ENCODE measurements at places on chromosomes 5 and 9.

DNA sequence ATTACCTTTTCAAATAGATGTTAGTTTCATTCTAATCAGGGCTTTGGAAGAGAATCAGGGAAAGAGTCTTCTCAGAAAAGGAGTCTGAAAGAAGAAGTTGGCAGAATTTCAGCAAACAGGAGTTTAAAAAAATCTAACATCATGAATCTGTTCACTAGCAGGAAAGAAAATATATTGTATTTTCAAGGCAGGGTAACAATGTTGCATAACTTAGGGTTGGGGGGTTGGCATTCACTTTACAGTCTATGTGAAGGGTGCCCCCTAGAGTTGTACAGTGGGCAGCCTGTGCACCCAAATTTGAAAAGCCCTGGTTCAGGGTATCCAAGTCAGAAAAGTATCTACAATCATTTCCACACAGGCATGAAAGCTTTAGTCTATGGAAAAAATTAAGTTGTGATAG lies 348.4 kb upstream of the SLC30A5 start:
- H3K27ac ChIP-seq = no peak overlapping the region
- H3K4me1 ChIP-seq = peaks cover 2% of the 10 kb centered on the region
- H3K4me3 ChIP-seq = no peak overlapping the region
- no peak for DNase-seq

- H3K27me3 ChIP-seq = no peaks in the 10 kb centered on the region
- no peak for DNase-seq
- no peak overlapping the region for H3K4me3 ChIP-seq
- peaks cover 2% of the 10 kb centered on the region for H3K36me3 ChIP-seq
- H3K4me1 ChIP-seq = peaks cover 12% of the 10 kb centered on the region
These were observed 255.8 kb upstream of the SLC24A2 start for GRCh38 chr9:20044686-20045085.

GRCh38 chr9:78074385-78075291 lies 43.0 kb upstream of the GNAQ start:
- peaks cover under 1% of the 10 kb centered on the region for H3K36me3 ChIP-seq
- peak overlapping the region; percentile 20 for H3K27ac ChIP-seq
- no peak for DNase-seq
- H3K27me3 ChIP-seq = peaks cover 10% of the 10 kb centered on the region
- H3K4me1 ChIP-seq = peaks cover 17% of the 10 kb centered on the region
- peak overlapping the region; percentile 62 for H3K4me3 ChIP-seq

DNA sequence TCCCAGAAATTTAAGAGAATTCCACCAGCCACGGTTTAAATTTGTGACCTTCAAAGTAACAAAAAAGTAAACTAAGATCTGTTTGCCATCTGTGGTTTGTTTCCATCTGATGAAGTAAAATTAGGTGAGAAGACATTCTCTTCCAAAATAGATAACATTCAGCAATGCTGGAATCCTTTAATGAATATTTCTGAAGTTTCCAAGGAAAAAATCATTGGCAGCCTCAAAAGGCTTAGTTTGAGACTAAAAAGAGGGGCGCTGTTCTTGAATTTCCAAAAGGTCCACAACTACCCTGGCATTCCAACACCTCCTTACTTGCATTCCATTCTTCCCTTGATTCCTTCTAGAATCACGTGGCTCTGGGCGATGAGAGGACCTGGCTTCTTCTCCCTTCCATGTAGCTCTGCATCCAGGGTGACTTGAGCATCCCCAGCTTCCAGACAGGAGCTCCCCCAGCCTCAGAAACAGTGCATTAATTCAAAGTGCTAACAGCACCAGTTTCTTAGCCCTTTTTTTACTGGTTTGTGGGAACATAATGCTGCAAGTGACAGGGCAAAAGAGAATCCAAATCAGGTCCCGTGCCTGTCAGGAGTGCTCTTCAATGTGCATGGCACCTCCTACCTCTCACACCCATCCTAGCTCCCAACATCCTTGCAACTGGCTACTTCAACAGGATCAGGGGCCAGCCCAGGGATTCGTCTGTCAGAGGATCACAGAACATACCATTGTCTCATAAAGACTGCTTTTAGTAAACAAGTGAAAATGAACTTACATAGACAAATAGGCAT lies 191.5 kb upstream of the S1PR3 start:
- no peaks in the 10 kb centered on the region for H3K36me3 ChIP-seq
- DNase-seq = no peak
- peaks cover 32% of the 10 kb centered on the region for H3K27me3 ChIP-seq
- no peak overlapping the region for H3K27ac ChIP-seq

DNA sequence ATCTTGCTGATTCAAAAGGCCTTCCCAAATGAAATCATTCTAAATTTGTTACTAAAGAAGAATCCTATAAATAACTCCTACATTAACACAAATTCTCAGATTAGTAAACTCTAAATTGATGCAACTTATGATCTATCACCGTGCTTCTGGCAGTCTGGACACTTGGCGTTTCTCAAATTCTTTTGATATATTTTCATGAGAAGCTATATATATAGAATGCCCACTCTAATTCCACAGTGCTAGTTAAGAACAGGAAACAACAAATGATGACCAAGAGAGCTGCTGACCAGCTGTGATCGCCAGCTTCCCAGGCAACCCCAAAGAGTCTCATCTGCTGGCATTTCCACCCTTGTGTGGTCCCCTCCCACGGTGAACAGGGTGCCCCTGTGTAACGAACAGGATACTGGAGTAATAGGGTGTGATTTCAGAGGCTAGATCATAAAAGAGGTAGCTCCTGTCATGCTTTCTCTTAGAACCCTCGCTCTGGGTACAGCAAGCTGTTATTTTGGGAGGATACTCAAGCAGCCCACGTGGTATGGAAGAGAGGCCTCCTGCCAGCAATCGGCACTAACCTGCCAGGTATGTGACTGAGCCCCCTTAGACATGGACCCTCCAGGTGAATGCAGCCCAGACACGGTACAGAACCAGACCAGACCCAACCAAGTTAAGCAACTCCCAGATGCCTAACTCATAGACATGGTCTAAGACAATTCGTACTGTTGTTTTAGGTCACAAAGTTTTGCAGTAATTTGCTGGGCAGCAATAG lies 64.7 kb downstream of the CDC14B start:
- H3K36me3 ChIP-seq = no peaks in the 10 kb centered on the region
- H3K27ac ChIP-seq = no peak overlapping the region
- DNase-seq = no peak
- H3K27me3 ChIP-seq = no peaks in the 10 kb centered on the region
- peaks cover 13% of the 10 kb centered on the region for H3K4me1 ChIP-seq

DNA sequence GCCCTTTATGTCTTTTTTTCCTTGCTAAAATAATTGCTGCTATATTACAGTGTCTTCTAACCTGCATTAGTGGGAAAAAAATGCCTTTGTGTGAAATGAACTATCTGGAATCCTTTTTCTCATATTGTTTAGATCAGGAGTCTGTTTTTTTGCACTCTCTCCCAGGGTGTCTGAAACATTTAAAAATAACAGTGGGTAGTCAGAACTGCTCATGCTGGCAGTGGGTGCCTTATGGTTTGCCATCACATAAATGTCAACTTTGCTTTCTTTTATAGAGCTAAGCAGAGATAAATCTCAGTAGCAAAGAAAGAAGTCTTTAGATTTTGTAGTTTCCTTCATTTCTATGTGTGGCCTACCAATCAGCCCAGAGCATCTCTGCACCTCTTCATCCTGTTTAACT lies 347.8 kb upstream of the RGMB start:
- no peak overlapping the region for H3K4me3 ChIP-seq
- DNase-seq = no peak
- no peak overlapping the region for H3K27ac ChIP-seq

GRCh38 chr9:134641173-134641989 lies at the start of gene COL5A1:
Gene COL5A1, plus strand, starts transcription at chr9:134641803. Its CDS starts 385 bp downstream, at chr9:134642188.
- no peak within 1 kb of the TSS for H3K4me3 ChIP-seq
- H3K4me1 ChIP-seq = no peaks in the 10 kb centered on the region
- peaks cover 9% of the 10 kb centered on the region for H3K36me3 ChIP-seq
- peaks cover 28% of the 10 kb centered on the region for H3K27me3 ChIP-seq

DNA sequence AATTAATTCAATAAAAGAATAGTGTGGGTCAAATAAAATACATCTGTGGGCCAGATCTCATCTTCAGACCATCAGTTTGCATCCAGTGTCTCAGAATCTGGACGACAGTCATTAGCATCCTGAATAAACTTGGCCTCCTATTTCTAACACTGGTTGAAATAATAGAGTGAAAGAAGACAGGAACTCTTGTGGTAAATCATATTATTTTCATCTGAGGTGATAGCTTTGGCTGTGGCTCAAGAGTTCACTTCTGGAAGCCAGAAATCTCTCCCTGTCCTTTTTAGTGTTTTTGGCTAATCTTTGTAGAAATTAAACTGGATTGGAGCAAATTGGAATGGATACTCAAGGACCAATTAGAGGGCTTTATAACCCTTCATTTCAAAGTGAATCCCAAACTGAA lies 63.4 kb upstream of the HMHB1 start:
- DNase-seq = no peak
- no peaks in the 10 kb centered on the region for H3K27me3 ChIP-seq
- no peaks in the 10 kb centered on the region for H3K36me3 ChIP-seq
- no peaks in the 10 kb centered on the region for H3K4me1 ChIP-seq
- no peak overlapping the region for H3K4me3 ChIP-seq
- H3K27ac ChIP-seq = no peak overlapping the region

DNA sequence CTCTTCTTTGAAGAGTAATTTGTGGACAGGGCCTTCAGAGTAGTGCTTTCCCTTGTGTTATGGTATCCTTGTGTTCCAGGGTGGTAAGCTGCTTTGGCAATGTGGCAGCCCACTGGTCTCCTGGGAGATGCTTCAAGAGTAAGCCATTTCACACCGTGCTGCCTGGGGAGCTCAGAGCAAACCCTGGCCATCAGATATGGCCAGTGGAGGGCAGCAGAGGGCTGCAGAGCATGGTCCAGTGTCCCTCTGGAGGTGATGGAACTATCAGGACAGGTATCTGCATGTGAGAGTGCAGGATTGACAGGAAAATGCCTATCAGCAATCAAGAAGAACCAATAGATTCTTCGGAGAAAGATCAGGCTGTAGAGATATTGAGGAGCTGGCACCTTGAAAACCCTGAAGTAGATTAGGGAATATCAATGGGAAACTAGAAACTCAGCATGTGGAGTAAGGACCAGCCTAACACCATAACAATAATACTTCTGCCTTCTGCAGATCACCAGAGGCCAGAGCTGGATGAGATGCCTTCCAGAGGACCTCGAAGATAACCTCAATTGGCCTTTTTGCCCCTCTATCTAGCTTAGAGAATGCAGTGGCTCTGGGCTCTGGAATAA lies 90.8 kb downstream of the PLPPR1 start:
- no peak overlapping the region for H3K4me3 ChIP-seq
- DNase-seq = no peak
- no peaks in the 10 kb centered on the region for H3K27me3 ChIP-seq
- no peaks in the 10 kb centered on the region for H3K4me1 ChIP-seq
- H3K27ac ChIP-seq = no peak overlapping the region
- H3K36me3 ChIP-seq = no peaks in the 10 kb centered on the region

DNA sequence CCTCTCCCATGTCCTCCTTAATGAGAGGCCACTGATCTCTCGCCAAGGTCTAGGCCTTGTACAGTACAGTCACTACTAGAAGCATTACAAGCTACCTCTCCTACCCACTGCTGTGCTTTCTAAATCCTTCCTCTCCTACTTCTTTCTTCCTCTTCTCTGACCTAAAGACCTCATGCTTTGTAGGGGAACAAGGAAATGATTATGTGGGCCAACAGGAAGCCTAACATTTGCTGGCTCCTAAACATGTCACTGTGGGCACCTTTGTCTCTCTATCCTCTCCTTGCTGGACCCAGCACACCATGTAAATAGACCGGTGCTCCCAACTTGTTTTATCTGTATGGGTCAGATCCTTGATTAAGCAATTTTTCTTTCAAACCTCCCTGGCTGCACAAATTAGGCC lies 16.7 kb downstream of the SLC28A3 start:
- H3K27me3 ChIP-seq = peaks cover 10% of the 10 kb centered on the region
- H3K27ac ChIP-seq = no peak overlapping the region
- H3K36me3 ChIP-seq = no peaks in the 10 kb centered on the region
- no peak for DNase-seq
- no peaks in the 10 kb centered on the region for H3K4me1 ChIP-seq

Data from effector memory CD8-positive, alpha-beta T cell (primary cell).